ENCODE measurements at places on chromosomes 6 and 20.

- no peak for DNase-seq
Observed at GRCh38 chr6:13286181-13286580, 42.2 kb downstream of the TBC1D7 start.

DNA sequence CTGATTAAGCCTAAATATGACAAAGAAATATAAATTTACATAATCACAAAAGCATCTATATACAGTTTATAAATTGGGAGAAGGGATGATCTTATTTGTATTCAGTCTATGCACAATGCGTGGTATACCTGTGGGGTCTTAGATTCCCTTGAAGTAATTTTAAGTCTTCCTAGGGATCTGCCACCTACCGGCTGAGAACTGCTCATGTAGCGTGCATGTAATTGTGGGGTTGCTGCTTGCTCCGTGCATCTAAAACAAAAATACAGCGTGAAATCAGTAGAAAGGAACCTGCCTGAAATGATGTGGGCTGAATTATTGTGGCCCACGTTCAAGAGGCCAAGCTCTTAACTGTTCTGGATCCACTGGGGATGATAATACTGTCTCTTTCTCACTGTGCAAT, 187.3 kb downstream of the MBOAT1 start:
- DNase-seq = no peak

DNA sequence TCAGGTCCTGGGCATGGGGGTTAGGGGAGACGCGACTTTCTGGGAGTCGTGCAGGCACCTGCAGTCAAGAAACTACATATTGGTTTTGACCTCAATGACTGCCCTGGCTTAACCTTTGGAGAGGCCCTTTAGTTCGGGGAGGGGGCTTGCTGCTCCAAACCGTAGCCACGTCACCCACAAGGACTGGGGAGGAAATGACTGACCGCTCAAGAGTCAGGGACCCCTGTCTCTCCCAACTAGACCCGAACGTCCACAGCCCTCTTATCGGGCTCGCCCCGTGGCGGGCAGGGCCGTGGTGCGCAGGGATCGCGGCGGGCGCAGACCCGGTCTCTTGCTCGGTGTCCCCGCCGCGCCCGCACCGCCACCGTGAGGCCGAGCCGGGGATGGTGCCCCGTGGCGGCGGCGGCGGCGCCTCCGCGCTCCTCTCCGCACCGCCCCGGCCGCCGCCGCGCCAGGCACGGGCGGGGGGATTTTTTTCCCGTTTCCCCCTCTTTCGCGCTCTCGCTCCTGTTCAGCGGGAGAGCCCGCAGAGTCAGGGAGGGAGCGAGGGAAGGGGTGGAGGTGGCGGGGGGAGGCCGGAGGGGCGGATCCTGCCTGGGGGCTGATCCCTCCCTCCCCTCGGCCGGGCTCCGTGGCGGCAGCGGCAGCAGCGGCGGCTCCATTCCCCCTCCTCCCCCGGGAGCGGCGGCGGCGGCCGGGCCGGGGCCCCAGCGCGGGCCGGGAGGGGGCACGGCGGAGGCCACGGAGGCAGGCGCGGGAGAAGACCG, at the start of gene BRPF3:
Gene BRPF3, plus strand, starts transcription at position 632 of the 767 bp plus-strand sequence. CDS start 3,579 bp downstream, outside the sequence.
- peak; percentile 70 for DNase-seq

GRCh38 chr6:14804785-14805210, 441.1 kb upstream of the JARID2 start:
- DNase-seq = no peak

GRCh38 chr20:33022694-33023438, 8.6 kb upstream of the BPIFB6 start:
- no peak for DNase-seq

DNA sequence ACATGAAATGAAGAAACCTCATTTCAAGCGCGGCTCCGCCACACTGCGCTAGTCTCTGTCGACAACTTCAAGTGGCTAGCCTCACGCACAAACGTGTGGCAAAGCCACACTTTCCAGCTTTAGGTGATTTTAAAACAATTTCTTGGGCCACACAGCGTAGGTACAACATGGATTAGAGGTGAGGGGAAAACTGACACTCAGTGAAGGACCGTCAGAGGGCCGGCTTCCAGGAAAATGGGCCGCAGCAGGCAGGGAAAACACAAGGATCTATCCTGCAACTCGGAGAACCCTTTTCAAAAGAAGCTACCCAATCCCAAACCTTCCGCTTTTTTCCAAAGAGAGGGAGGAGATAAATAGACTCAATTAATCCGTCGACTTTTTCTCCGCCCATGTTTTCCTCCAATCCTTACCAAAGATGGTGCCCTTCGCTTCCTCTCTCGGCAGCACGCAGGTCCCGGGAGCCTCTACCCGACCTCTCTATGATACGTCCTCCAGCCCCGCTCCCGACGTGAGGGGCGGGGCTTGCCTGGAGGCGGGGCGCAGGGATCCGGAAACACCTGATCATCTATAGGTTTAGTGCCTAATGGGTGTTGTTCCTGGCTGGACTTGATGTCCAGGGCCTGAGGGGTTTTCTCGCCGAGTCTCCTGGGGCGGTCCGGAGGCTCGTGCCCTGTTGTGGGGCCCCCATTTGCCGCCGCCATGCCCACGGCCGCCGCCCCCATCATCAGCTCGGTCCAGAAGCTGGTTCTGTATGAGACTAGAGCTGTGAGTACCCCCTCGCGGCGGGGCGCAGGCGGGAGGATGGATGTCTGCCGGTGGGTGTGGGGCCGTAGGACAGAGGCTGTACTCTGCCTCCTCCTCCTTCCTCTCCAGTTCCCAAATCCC, at the start of the genes AK9 and FIG4:
Gene AK9, minus strand, starts transcription at position 466 of the 885 bp plus-strand sequence. CDS start 15,457 bp downstream, outside the sequence.
Gene FIG4, plus strand, starts transcription at position 560 of the 885 bp plus-strand sequence. Its CDS starts 140 bp downstream, at position 700.
- peak; percentile 88 for DNase-seq

Measured in stimulated activated CD4-positive, alpha-beta T cell treated with anti-CD3 and anti-CD28 coated beads, Interleukin-2, amount 100 ng/mL, for 48 hours (primary cell).